Astrocyte of the hippocampus (primary cell): ENCODE measurements at places on chromosomes 12 and 14.

GRCh38 chr12:106094304-106094703, 44.5 kb downstream of the NUAK1 start:
- DNase-seq: no peak

DNA sequence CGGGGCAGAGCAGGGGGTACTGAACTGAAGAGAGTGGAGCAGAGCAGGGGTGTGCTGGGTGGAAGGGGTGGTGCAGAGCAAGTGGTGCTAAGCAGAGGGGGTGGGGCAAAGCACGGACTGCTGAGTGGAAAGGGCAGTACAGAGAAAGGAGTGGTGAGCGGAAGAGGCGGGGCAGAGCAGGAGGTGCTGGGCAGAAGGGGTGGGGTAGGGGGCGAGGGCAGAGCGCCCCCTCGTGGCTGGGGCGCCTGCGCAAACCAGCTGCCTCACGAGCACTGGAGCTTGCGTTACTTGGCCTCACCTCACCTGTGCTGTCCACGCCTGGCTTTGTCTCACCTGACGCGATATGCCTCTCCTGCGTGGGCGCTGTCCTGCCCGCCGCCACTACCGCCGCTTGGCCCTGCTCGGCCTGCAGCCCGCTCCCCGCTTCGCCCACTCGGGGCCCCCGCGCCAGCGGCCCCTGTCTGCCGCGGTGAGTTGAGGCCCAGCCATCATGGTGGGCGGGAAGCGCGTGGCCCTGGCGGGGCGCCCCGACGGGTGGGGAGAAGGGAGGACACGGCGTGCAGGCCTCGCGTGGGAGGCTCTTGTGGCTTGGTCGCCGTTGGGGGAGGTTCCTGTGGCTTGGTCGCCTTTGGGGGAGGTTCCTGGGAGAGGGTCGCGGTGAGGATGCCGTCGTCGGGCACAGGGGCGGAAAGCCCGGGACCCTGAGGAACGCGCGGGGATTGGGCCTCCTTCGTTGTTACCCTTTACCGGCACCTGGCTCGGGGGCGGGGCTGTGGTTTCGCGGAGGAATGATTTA, at the start of gene COX8C:
Gene COX8C (plus strand): TSS at position 257 of the 796 bp plus-strand sequence. CDS start 87 bp downstream, at position 344.
- no peak for DNase-seq

DNA sequence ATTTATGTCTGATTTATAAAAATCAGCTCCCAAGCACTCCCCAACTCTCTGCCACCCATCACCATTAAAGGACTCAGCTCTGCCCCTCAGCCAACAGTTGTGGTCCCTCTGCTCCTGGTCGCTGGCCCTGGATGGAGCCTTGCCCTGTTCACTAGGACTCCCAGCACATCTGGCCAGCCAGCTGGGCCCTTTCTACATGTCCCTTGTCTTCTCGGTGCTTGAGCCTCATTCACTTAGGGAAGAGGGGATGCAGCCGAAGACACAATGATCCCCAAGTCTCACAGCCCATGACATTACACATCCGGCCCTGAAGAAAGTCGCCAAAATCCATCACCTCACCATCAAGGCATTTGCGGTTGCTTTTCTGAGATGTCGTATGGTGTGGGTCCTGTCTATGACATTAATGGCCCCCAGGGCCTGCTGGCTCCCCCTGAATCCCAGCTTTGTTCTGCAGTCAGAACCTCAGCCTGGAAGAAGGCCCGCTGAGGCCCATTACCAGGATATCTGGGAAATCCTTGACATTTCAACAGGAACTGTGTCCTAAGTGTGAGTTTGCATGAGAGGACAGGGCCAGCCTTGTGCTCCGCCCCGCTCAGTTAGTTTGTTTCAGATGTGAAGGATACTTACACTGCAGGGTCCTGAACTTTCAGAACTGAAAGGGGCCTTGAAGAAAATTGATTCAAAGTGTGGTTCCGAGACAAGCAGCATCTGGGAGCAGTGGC, 19.1 kb downstream of the TSPAN11 start:
- no peak for DNase-seq

DNA sequence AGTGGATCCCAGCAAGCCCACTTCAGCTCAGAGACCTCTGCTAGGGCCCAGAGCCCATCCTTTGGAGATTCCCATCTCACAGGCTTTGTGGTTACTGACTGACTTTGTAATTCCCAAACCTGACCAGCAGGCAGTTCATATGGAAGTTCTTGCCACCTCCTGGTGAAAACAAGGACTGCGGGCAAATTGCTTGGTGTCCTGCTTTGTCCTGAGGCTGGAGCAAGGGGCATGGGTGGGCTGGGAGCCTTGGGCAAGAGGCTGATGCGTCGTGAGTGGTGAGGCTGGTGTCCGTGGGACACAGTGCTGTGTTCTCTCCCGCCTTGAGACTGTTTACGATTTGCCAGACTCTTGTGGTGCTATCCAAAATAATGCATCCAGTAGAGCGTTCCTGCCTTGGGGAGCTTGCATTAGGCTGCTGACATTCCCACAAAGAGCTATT, 91.0 kb downstream of the LRRC74A start:
- DNase-seq: peak; percentile 86
